Upper lobe of right lung (tissue), 1 donor: ENCODE measurements at places on chromosomes 7 and 10. TPM values are rescaled to one million over a fixed set of nuclear protein-coding genes. Genes with fewer than 3 reads are reported as not detected.

GRCh38 chr10:91875779-91876178 is 33.5 kb downstream of the FGFBP3 start:
- no peak for DNase-seq

GRCh38 chr7:134289423-134289822 is 27.3 kb downstream of the SLC35B4 start:
- DNase-seq = no peak

WEE2 gene
- not detected for total RNA-seq

PLEKHA1 gene
- total RNA-seq = 59.9 TPM

DNA sequence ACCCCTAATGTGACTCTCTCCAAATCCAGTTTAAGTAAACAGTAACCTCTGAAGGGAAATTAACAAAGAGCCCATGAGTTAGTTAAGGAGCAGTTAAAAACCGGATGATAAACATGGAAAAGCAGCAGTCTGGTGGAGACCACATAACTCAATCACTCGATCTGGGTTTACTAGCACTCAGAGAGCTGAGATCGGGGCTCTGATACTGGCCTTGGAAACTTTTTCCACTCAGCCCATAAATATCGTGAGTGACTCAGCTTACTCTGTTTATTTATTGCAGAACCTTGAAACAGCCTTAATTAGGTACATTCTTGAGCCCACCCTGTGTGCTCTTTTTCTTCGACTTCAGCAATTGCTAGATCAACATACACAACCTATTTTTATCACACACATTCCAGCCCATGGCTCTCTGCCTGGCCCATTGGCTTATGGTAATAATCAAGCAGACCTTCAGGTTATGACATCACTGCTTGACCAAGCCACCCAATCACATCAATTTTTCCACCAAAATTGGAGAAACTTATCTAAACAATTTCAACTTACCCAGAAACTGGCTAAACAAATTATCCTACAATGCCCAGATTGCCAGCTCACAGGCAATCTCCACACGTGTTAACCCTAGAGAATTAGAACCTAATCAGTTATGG is 82.2 kb upstream of the GPR22 start:
- no peak for DNase-seq

- no peak for DNase-seq
Measured at GRCh38 chr10:1070919-1071318, 14.7 kb downstream of the WDR37 start.
